ENCODE measurements at places on chromosomes 3 and 15.

- no peak for DNase-seq
These were observed 2.7 kb downstream of the ANKRD28 start for GRCh38 chr3:15794842-15795650.

- peak; percentile 9 for DNase-seq
These were observed at the start of gene PAQR9 for GRCh38 chr3:142963516-142964448. Gene PAQR9, minus strand, starts transcription at chr3:142963674. Its CDS starts 338 bp downstream, at chr3:142963336.

- DNase-seq, result no peak
These were observed 12.7 kb downstream of the GPR156 start for GRCh38 chr3:120272286-120272685.

DNA sequence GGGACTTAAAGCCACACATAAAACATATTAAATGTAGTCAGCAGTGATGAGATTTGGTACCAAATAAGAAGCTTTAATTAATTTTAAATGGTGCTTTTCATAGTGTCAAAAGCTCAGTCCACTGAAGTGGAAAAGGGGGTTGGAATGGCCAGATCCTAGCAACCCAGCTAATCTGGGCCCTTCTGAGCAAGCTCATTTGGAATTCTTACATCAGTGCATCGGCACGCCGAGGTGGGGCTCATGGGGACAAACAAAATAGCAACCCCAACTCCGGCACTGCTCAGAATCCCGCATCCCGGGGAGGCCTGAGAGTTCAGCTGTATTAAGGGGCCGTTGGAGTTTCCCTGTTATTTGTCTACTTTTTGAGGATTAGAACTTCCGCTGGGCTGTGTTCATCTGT lies 526.4 kb downstream of the SOX2 start:
- no peak for DNase-seq

DNA sequence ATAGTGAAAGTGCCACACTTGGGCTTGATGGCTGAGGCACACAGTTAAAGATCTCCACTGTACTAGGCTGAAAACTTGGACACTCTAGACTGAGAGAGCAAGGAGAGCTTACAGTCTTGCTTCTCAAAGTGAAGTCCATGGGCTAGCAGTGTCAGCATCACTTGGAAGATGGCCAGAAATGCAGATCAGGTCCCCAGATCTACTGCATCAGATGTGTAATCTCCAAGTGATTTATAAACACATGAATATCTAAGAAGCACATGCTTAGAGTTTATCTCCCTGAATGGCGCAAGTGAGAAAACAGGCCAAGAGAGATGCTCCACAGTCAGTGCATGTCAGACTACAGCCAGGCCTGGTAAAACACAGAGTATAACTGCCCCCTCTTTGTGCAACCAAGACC lies 308.6 kb downstream of the CLSTN2 start:
- DNase-seq, result no peak

DNA sequence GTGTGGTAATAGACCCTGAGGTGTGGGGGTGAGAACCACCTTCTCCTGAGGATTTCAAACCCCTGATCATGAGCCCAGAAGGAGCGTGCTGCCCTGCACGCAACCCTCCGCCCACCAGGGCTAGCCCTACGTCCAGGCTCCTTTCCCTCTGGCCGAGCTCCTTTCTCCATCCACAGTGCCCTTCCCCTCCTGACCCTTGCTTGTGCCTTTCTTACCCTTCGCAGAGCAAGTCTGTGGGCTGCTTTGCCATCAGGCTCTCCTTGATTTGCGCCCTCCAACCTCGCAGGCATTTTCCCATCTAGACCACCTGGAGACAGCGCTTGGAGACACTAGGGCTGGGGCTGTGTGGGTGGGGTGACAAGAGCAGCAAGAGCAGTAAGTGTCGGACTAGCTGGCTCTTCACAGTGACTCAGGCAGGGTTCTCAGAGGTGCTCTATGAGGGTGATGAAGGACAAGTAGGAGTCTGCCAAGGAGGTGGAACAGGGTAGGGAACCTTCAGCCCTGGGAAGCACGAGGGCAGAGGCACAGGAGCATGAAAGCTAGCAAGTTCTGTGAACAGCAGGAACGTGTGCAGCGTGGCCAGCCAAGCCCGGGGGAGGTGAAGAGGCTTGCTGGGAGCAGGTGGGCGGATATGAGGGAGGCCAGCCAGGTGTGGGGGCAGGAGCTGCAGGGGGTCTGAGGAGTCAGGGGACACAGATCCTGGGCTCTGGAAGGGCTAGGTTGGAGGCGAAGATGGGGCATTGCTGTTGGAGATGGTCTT lies 2.5 kb upstream of the SLC38A3 start:
- DNase-seq, result no peak

GRCh38 chr3:127299276-127299675 lies 11.4 kb upstream of the PRR20G start:
- no peak for DNase-seq

- DNase-seq, result no peak
These were observed 153.4 kb downstream of the LMLN start for GRCh38 chr3:198113206-198114053.

DNA sequence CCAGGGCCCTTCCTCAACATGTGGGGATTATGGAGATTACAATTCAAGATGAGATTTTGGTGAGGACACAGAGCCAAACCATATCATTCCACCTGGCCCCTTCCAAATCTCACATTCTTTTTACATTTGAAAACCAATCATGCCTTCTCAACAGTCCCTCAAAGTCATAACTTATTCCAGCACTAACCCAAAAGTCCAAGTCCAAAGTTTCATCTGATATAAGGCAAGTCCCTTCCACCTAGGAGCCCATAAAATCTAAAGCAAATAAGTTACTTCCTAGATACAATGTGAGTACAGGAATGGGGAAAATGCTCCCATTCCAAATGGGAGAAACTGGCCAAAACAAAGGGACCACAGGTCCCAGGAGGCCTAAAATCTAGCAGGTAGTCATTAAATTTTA lies 309.5 kb upstream of the SLITRK3 start:
- DNase-seq, result no peak

GRCh38 chr3:14725013-14725412 lies 50.1 kb downstream of the C3orf20 start:
- no peak for DNase-seq

GRCh38 chr3:170021083-170021482 lies 16.7 kb upstream of the GPR160 start:
- DNase-seq, result no peak

GRCh38 chr15:87228460-87228859 lies 1028.1 kb downstream of the NTRK3 start:
- DNase-seq, result no peak

DNA sequence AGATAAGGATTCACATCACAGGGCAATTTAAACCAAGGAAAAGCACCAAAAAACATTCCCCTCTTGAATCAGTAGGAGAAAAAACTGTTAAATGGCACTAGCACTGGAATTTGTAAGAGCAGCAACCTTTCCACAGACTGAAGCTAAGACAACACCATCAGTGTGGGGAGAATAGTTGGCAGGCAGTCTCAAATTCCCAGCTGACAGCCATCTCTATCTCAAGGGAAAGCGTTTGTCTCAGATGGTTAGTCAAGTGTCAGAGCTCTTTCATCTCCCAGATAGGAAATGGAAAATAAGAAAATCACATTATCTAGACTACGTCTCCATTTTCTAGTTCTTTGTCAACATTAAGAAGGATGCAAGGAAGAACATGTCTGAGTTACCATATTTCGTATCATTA lies 228.7 kb downstream of the WDR72 start:
- DNase-seq, result no peak

DNA sequence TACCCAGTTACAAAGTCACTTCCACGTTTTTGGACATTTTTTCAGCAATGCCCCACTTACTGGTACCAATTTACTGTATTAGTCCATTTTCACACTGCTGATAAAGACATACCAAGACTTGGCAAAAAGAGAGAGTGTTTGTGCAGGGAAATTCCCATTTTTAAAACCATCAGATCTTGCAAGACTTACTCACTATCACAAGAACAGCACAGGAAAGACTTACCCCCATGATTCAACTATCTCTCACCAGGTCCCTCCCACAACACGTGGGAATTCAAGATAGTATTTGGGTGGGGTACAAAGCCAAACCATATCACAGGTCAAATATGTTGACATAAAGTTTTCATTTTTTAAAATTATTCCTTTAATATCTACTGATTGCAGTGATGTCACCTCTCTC lies 16.2 kb upstream of the ABI3BP start:
- DNase-seq, result no peak

GRCh38 chr3:42935472-42935871 lies 29.5 kb downstream of the ZNF662 start:
- no peak for DNase-seq

- no peak for DNase-seq
These were observed 5.5 kb downstream of the TM2D3 start for GRCh38 chr15:101646672-101647071.

- DNase-seq, result no peak
These were observed 236.2 kb downstream of the ITPR1 start for GRCh38 chr3:4729061-4729973.

DNA sequence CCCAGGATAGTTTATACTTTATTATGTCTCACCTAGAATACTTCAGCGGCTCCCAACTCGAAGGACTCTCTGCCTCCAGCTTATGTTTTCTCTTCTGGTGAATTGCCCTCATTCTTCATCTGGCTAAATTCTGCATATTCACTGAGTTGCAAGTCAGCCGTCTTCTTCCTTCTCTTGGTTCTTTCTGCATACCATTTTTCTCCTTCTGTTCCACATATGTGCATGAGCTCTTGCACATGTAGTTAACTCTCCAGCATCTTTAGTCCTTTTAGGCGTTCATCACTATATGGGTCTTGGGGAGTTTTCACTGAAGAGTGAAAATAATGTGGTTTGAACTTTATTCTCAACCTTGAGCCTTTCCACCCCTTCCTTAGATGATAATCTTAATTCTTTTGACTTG lies 70.1 kb downstream of the AP4E1 start:
- no peak for DNase-seq

GRCh38 chr3:23421811-23422516 lies 218.8 kb downstream of the UBE2E2 start:
- DNase-seq, result no peak

GRCh38 chr3:38516669-38517068 lies 20.5 kb downstream of the EXOG start:
- DNase-seq, result no peak

DNA sequence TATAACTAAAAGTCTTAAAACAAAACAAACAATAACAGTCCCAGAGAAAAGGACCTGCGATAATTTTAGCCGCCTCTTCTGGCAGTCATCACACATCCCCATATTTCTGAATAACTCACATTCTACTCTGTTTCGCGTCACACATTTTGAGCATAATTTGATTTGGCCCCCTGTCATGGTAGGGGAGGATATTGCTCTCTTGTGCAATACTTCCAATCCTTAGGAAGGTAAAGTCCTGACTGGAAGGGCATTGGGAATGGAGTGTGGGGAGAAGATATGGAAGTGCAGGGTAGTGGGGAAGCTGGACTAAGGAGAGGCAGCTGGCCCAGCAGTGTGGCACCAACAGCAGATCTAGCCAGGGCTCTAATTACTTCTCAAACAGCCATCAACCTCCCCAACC lies 11.3 kb upstream of the FSIP1 start:
- DNase-seq, result no peak

GRCh38 chr3:177515786-177516157 lies 318.5 kb upstream of the TBL1XR1 start:
- no peak for DNase-seq

DNA sequence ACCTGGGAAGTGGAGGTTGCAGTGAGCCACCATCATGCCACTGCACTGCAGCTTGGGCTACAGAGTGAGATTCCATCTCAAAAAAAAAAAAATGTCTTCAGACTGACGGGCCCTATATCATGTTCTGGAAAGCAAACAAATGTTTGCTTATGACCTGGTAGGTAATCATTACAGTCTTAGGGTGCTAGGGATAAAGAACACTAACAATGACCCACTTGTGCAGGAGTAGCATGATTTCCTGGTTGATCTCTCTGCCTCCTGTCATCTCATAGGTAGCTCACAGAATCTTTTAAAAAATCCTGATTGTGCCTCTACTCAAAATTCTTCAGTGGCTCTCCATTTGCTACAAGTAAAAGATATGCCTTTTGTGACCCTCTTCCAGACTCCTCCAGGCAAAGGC lies 74.5 kb upstream of the TSPAN3 start:
- no peak for DNase-seq

DNA sequence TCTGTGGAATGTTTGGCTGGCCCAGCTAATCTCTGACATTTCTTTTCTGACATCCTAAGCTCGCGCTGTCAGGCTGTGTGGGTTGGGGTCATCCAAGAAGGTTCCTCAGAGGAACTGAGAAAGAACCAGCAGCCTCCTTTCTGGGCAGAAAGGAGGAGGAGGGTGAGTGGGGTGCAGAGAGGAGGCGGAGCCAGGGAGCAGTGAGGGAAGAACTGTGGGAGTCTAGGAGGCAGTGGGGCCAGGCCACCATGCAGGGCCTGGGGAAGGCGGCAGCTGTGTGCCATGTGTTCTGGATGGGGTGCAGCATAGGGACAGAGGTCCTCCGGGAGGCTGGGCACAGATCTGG lies 5.3 kb downstream of the SEMA7A start:
- no peak for DNase-seq

GRCh38 chr3:83224101-83224868 lies 1462.8 kb upstream of the GBE1 start:
- no peak for DNase-seq

- DNase-seq, result peak; percentile 21
These were observed 25.5 kb upstream of the SNRPA1 start for GRCh38 chr15:101320501-101321052.

DNA sequence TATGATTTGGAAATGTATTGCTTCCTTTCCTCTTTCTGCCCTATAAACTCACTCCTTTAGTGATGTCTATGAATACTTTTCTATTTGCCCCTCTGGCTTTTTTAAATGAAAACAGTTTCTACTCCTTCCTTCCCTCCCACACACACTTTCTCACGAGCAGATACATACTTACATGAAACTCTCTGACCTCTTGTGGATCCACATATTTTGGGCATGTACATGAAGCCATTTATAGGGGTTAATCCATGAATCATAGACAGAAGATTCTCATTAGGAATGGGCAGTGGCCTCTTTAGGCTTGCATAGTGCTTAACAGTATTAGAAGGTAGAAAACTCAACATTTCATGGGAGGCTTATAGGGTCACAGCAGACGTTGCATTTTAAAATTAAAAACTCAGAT lies 24.8 kb downstream of the ANAPC13 start:
- DNase-seq, result no peak

Measured in activated gamma-delta T cell (primary cell).